ENCODE measurements at places on chromosomes 2 and 18.
A peak's percentile ranks its signal among the peaks of the same experiment; 100 is the strongest.

DNA sequence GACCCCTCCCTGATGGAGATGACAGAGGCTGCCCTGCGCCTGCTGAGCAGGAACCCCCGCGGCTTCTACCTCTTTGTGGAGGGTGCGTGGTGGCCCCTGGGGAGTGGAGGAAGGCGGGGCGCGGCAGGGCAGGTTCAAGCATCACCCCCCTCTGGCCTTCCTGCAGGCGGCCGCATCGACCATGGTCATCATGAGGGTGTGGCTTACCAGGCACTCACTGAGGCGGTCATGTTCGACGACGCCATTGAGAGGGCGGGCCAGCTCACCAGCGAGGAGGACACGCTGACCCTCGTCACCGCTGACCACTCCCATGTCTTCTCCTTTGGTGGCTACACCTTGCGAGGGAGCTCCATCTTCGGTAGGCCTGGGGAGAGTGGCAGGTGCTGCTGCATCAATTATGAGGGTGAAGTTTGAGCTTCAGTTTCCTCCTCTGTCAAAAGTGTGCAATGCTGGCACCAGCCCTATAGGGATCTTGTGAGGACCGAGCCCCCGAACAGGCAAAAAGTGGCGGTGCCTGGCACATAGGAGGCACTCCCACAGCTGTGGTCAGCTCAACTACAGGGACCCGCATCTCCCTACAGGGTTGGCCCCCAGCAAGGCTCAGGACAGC is 2.2 kb downstream of the ALPI start:
- no peak for DNase-seq

DNA sequence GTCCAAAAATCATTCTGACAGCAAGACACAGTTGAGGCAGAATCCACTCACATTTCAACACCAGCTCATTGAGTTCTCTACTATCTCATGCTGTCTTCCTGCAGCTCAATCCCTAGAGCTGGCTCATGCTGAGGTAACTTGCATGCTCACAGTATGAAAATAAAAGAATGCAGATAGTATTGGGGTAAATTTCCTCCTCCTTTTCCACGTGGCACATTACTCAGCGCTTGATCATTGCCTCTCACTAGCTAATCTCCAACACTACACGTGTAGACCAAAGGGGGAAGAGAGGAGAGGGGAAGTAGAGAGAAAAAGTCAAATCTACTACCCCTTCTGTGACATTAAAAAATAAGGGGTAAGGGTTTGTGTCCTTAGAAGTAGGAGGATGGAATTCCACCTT is 300.6 kb downstream of the AFF3 start:
- DNase-seq: no peak

DNA sequence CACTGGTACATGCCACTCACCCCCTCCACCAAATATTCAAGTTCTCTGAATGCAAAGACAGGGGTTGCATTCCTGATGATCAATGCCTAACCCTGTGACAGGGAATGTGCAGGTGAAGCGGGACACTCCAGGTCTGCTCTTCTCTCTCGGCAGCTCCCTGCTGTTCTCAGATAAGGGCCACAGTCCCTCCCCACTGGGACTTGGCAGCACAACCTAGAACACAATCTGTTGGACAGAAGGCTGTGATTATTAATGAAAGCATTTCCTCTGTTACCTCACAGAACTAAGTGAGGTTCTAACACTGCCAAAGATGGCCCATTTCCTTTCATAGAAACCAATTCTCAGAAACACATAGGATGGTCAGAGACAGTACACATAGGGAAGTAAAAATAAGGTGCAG is 42.7 kb downstream of the VSNL1 start:
- no peak for DNase-seq

DNA sequence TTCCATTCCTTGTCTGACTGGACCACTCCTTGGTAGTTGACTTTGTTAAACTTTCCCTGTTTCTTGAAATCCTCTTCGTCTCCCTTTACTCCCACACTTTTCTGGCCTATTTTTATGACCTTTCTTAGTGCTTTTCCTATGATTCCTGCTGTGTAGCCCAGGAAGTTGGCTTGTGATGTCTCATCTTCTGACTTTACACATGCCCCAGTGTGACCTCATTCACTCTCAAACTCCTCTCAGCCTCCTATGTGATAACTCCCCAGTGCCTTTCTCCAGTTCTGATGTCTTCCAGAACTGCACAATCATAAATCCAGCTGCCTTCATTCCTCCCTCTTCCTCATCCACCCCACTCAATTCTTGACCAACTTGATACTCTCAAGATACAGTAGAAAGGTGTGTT is 407.6 kb downstream of the TGIF1 start:
- DNase-seq: no peak

GRCh38 chr2:72115110-72116080 is 32.3 kb downstream of the CYP26B1 start:
- DNase-seq: no peak

DNA sequence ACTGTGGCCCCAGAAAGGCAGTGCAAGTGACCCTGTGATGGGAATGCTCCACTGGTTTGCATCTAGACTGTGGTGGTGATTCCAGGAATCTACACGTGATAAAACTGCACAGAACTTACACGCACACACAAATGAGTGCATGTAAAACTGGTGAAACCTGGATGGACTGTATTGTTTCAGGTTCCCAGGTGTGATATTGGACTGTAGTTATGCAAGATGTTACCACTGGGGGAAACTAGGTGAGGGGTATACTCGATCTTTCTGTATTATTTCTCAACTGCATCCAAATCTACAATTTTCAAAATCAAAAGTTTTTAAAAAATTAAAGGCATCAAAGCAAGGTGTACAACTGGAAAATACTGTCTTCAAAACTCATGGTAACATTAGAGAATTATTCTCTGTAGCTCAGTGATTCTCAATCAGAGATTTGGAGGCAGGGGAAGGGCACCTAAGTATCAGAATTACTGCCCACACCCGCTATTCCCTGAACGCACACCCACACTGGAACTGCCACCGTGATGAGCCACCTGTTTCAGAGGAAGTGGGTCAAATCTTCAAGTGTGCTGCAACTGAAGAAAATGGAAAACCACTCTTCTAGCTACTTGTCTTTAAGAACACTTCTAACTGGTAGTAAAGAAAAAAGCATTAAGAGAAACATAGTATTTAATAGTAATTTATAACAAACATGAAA is 26.7 kb downstream of the PTPN2 start:
- no peak for DNase-seq

- DNase-seq: no peak
Observed at GRCh38 chr2:104606056-104606455, 247.9 kb upstream of the POU3F3 start.

GRCh38 chr2:183416753-183417152 is 292.5 kb downstream of the NUP35 start:
- DNase-seq: no peak

GRCh38 chr18:70672581-70672980 is 383.7 kb downstream of the SOCS6 start:
- peak; percentile 26 for DNase-seq

DNA sequence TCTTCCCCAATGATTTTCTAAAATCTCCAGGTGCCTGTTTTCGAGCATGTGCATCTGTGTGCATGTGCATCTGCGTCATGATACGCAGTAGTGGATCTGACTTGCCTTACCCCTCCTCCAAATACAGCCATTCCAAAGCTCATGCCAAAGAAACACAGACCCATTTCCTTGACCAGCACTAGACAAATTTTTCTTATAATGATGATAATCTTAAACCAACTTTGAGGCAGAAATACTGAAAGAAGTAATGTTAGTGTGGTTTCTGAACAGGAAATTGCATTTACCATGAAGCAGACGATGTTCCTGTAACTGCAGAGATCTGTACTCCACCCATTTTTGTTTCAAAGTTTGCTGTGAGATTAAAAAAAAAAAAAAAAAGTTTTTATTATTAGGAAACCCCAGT is 25.6 kb downstream of the CYTIP start:
- DNase-seq: peak; percentile 34

- DNase-seq: no peak
Observed at GRCh38 chr2:16632598-16632997, 33.0 kb downstream of the CYRIA start.

DNA sequence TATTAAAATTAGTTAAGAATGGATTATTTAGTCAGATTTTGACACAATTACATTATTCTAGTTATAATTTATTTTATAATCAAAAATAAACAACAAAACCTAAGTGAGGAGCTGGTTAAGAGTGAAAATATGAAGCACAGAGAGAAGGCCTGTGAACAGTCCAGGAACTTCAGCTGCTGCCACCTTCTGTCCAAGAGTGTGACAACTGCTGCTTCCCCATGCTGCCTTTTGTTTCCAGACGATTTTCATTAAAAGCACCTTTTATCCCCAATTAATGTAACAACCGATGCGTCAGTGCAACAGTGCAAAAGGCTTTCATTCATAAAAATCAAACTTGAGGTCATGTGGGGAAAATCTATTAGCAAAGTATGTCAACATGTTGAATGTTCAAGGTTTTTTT is 363.6 kb downstream of the CTNNA2 start:
- no peak for DNase-seq

- no peak for DNase-seq
Observed at GRCh38 chr2:75458201-75458600, 102.5 kb downstream of the EVA1A start.

DNA sequence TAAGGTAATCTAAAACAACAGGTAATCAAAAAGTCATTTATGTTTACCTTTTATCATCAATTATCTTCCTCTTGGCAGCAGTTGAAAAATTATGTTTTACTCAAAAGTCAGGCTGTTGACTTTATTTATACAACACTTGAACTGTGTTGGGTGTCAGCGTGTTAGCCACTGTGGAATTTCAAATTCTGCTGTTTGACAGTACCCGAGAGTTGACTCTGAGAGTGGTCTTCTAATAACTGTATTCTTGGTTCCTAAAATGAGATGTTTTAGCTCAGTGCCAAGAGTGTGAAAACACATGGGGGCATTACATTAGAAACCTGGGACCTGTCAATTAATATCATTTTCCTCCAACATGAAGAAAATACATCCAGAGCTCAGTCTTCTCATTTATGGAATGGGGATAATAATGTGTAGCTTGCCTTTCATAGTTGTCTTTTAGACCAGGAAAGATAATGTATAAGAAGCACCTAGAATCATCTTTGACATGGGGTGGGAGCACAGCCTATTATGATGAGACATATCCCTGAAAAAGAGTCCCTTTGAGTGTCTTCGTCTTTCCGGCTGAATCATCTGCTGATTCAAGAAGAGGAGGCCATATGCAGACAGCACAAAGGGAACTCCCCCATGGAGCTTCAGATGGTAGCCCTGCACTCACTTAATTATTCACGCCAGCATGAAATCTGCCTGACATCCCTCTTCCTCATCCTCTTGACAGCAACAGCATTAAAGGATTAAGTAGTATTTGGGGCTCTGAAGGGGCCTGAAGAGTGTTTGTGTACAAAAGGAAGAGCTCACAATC is 89.1 kb downstream of the AFF3 start:
- no peak for DNase-seq

DNA sequence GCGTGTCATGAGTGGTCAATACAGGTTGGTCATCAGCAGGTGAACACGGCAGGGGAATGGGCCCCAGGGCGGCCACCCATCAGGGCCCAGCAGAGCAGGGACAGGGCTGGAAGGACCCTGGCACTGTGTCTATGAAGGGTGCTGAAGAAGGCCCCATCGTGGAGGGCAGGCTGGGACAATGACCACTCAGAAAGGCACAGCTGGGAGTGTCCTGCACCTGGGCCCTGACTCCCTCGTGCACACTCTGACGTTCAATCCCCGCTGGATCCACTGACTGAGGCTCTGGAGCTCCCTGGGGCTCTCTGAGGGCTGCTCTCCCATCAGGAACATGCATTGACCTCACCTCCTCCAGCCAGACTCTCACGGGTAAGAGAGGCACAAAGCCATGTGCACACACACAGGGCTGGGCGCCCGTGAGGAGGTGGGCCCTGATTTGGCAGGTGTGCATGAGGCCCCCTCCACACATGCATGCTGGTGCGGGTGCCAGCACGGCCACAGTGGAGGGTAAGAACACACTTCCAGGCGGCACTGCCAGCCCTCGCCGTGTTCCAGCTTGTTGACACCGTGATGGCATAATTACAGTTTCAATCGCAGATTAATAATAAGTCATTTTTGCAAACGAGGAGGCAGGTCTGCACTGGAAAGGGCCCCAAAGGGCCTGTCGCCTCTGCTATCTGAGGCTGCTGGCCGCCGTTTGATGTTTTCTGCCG is 58.5 kb downstream of the SMAD7 start:
- no peak for DNase-seq

DNA sequence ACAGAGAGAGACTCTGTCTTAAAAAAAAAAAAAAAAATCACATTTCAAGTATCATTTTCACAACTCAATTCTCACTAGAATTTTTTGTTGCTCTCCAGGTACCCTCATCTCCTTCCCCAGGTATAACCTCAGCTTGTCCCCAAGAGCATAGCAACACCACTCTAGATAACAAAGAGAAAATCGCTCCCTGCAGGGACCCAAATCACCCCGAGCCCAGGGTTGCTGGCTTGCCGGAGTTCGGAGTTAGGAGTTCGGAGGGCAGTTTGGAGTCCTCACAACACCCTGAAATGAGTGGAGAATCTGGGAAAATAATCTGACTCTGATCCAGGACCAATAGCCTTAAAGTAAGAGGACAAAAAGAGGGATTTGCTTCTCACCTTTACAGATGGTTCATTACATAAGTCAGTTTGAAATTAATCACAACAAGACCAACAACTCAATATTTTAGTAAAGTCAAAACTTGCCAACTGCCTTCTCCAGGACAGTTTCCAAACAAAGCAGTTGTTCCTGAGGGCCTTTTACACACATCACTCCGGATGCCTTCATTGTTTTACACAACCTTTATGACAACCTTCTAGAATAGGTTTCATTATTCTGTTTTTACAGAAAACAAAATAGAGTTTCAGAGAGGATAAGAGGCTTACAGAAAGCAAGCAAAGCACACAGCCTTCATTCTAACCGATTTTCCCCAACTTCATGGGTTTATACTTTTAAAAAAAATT is 59.1 kb downstream of the C2orf76 start:
- DNase-seq: no peak

DNA sequence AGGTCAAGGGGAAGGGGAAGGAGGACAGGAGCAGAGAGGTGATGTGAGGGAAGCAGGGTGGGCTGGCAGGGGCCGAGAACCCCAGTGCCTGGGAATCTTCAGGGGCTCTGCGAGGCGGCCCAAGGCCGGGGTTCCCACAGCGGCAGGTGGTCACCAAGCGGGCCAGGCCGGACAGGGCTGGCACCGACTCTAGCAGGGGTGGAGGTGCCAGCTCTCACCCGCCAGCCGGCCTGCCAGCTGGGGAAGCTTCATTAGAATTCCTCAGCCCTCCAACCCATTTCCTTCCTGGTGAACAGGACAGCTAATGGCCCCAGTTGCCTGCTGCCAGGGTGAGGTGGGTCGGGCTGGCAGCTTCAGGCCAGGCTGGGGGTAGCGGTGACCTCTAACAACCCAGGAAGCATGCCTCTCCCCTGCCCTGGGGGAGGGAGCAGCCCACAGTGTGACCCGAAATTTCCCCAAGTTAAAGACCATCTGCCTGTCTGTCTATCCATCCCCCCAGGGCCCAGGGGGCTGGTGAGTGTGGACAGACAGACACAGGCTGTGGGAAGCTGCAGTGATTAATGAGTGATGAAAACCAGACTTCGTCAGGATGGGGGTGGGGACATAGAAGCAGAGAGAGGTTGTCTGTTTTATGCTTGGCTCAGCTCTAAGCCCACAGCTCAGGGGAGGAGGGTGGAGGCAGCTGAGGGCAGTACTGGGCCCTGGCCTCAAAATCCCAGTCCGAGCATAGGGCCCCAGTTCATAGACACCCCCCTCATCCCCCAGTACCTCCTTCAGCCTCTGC is 144.1 kb downstream of the ZFP36L2 start:
- no peak for DNase-seq
